ENCODE measurements at places on chromosomes 7 and 10.

DNA sequence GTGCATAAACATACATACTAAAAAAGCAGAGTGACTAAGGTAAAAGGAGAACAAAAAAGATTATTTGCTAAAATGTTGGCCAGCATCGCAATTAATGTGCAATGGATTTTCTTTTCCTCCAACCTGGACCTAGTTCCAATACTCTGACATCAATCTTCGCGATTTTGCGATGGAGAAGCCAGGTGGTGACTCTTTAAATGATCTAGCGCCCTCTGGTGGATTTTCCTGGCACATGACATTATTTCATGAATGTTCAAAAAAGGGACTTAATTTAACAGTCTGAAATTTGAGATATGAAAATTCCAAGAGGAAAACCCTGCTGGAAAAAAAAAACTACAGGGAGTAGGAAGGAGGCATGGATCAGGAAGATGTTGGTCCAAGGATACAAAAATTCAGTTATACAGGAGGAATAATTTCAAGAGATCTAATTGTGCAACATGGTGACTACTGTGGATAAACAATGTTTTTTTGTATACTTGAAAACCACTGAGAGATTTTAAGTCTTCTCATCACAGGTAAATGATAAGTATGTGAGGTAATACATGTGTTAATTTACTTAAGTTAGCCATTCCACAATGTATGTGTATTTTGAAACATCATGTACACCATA is 4.3 kb upstream of the KCNMA1 start:
- peak; percentile 7 for DNase-seq

DNA sequence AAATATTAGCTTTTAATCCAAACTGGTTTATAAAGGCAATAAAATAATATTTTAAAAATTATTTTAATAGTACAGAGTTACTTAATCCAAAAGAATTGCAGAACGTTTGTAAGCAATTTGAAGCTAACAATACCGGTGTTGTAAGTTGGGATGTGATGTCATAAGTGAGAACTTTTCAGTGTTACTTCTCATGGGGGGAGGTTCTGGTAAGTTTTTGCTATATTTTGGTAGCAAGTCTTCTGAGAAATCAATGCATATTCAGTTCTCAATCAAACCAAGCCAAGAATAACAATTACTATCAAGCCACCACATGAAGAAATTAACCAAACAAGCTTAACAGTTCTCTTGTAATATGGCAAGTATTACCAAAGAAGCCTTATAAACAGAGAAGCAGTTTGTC is 147.1 kb upstream of the ASAH2 start:
- no peak for DNase-seq

DNA sequence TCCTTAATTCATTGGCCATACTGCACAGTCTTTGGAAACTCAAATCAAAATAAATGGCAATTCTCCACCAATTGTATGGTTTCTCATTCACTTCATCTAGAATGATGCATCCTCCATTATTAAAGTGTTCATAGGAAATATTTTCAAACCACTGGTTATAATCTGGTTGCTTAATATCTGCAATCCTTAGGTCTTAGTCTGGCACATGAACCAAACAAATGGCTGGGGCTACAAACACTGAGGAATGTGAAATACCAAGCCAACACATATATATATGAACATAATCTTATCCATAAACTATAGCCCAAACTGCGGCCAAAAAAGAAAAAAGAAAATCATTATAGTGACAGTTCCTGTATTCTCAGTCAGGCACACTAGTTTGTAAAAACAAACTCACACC is 5.7 kb upstream of the MSS51 start:
- DNase-seq, result no peak

- DNase-seq, result no peak
Measured at GRCh38 chr7:91603707-91604106, 276.8 kb downstream of the MTERF1 start.

GRCh38 chr10:31051703-31052102 is 20.0 kb upstream of the ZNF438 start:
- no peak for DNase-seq

DNA sequence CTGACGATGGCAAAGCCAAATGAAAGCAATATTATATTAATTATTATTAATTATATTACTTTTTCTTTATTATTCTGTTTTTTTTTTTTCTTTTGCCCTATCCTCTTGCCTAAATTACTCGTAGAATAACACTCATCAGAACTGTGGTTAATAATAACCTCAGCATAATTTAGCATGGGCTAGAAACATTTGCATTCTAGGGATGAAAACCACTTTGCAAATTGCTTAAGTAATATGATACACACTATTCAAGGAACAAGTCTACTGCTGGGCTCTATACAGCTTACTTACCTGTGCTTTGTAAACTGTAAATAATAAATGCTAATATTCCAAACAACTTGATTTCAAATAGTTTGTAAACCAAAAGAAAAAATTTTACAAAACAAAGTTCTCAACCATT is 375.8 kb downstream of the HGF start:
- DNase-seq, result no peak

- no peak for DNase-seq
Measured at GRCh38 chr10:29332061-29332760, 43.3 kb downstream of the LYZL1 start.

DNA sequence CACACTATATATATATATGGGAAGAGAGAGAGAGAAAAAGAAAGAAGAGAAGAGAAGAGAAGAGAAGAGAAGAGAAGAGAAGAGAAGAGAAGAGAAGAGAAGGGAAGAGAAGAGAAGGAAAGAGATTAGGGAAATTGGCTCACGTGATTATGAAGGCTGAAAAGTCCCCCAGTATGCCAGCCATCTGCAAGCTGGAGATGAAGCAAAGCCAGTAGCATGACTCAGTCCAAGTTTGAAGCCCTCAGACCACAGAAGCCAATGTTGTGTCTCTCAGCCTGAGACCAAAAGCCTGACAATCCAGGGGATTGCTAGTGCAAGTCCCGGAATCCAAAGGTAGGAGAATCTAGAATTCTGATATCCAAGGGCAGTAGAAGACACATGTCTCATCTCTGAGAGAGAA is 206.3 kb upstream of the PRSS1 start:
- DNase-seq, result no peak

DNA sequence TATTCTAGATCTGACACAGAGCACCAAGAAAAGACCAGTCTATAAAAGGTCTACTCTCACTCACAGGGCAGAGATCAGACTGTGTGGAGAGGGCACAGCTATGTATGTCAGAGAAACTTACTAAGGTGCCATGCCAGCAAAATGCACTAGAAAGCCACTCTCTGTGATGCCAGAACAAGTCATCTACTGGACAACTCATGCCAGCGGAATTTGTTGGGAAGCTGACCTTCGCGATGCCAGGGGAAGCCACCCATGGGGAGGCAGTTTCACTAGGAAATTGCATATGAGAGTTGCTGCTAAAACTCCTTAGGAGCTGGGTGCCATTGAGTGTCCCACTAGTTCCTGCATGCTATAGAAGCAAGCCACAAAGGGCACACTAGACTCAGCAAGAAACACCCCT is 58.5 kb downstream of the MICU1 start:
- no peak for DNase-seq

DNA sequence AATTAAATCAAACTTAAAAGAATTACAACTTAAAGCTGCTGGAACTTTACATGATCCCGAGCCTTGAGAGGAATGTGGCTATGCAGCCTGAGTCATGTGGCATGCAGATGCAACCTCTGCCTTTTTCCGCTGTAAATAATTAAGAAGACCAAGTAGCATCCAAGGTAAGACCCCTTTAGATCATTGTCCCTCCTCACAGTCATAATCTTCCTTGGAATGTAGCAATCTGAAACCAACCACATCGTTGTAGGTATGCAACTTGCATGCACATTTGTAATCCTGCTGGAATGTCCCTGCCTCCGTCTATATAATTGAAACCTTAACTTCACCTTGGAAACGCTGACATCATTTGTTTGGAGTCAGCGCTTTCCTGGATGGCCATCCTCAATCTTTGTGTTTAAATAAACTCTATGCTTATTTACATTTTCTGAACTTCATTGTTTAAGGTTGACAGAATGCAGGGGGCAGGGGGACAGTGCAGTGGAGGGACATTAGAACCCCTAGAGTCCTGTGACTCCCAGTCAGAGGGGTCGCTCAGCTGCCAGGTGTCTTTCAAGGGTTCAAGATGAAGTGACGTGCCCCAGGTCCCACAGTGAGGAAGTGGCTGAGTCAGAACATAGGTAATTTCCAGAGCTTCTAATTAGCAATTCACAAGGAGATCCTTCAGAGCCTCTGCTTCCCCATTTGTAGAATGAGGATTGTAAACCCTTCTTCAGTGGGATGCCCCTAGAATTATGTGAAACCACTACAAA is 110.7 kb downstream of the RALA start:
- DNase-seq, result no peak

- DNase-seq, result no peak
Measured at GRCh38 chr10:13765641-13766341, 179.0 kb downstream of the PRPF18 start.

DNA sequence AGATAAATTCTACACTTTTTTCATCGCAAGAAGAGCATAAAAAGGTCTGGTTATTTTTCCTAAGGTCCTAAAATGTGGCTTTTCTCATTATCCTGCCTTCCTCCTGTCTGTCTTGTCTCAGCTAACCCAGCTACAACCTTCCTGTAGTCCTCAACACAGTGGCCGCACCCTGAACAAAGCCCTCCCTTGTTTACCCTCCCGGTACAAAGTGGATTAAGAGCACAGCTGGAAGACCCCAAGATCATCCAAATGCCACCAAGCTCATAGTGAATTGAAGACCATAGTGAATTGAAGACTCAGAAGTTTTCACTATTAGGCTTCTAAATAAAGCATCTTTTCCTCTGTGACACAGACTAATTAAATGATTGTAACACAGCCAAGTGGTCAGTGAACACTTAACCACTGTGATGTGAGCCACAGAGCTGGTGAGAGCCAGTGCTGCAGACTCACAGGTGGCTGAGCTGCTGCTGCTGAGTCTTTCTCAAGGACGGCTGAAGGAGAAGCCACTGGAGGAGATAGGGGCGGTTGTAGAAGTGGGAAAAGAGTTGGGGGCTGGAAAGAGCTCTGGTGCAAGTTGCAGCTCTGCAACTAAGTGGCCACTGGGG is 123.6 kb downstream of the ATXN7L1 start:
- no peak for DNase-seq

DNA sequence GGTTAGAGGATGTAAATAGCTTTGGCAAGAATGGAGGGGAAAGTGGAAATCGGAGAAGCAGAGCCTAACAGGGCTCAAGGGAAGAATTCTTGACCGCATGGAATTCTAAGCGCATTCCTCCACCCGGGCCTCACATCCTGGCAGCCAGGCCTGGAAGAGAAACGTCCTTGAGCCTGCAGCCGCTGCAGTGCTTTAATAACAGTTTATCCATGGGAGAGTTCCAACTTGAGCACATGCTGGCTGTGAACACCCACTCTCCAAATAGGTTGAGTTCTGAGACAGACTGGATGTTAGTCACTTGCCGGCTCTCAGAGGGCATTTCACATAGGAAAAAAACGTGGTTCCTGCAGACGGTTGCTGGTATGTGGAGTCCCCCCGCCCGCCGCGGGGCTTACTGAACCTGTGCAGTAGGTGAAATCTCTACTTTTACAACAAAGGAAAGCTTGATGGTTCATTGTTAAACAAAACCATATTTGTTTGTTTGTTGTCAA is 61.4 kb upstream of the STEAP1B start:
- DNase-seq, result no peak

GRCh38 chr7:114439581-114439980 is 25.0 kb downstream of the FOXP2 start:
- DNase-seq, result no peak

- no peak for DNase-seq
Measured at GRCh38 chr10:119119400-119119799, 15.5 kb downstream of the DENND10 start.

DNA sequence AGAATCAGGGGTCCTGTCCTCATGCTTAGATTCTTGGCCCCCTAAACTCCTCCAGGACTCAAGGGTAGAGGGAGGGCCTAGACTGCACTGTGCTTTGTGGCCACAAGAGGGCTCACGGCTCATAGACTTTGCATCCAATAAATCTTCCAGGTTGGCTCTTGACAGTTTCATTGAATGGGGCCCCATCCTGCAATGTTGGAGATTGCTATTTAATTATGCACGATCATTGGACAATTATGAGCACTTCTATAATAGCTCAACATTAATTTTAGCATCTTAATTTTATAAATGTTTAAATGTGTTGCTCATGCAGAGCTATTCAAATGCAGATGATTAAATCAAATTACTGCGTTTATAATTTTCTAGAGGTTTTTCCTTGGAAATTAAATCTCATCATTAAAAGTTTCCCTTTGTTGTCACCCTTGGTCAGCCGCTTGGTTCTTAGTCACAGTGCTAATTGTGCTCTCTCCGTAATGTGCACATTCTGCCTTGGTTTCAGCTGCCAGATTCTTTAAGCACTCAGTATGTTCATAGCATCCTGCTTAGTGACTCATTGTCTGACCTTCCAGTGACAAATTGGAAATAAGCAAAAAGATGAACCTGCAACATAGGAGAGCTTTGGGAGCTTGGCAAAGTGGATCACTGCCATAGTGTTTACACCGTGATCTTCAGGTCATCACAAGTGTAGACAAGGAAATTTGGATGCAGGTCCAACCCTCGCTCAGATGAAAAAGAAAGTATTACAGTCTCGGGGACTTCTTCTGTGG is 33.4 kb upstream of the PLPP4 start:
- DNase-seq, result no peak

GRCh38 chr7:44921607-44922350 is 36.4 kb upstream of the PURB start:
- DNase-seq, result peak; percentile 85

DNA sequence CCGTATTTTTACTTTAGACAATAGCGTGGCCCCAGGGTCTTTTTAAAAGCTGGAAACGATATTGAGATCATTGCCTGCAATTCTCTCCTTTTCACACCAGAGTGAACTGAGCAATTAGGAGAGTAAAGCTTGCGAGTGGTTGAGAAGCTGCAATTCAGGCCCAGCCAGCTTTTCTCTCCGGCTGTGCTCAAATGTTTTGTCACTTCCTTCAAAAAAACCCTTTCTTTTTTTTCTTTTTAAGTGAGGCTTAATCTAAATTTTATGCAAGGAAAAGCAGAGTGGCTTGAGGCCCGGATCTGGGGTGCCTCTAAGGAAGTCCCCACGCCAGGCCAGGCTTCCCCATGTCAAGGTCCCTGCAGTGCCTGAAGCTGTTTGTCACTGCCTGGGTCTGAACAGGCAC is 433.9 kb downstream of the GLRX3 start:
- no peak for DNase-seq

- DNase-seq, result no peak
Measured at GRCh38 chr10:29443745-29444523, 155.1 kb downstream of the LYZL1 start.

DNA sequence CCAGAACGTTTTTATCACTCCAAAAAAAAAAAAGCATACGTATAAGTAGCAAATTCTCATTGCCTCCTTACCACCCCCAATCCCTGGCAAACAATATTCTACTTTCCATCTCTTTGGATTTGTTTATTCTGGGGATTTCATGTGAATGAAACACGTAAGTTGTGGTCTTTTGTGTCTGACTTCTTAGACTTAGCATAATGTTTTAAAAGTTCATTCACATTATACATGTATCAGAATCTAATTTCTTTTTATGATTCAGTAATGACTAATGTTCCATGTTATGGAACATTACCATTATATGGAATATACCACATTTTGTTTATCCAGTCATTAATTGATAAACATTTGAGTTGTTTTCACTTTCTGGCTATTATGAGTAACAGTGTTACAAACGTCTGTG is 12.5 kb upstream of the KLHL7 start:
- DNase-seq, result no peak

All from stimulated activated CD8-positive, alpha-beta memory T cell treated with anti-CD3 and anti-CD28 coated beads, Interleukin-7, amount 100 ng/mL, for 1 hour (primary cell).